ENCODE measurements at places on chromosomes 7 and 10.

DNA sequence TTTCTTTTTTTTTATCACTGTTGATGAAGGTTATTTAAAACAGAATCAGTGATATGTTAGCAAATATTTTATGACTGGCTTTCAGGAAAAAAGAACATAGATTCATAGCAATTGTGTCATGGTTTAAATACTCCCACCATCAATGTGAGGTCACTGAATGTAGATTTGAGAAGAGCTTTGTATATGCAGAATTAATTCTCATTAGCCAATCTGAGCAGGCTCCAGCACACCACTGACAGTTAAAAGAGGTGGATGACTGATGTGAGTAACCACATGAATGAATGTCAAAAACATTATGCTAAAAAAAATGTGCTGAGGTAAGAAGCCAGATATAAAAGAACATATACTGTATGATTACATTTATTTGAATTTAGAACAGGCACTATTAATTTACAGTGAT lies 174.8 kb upstream of the KAT6B start:
- no peak for DNase-seq

DNA sequence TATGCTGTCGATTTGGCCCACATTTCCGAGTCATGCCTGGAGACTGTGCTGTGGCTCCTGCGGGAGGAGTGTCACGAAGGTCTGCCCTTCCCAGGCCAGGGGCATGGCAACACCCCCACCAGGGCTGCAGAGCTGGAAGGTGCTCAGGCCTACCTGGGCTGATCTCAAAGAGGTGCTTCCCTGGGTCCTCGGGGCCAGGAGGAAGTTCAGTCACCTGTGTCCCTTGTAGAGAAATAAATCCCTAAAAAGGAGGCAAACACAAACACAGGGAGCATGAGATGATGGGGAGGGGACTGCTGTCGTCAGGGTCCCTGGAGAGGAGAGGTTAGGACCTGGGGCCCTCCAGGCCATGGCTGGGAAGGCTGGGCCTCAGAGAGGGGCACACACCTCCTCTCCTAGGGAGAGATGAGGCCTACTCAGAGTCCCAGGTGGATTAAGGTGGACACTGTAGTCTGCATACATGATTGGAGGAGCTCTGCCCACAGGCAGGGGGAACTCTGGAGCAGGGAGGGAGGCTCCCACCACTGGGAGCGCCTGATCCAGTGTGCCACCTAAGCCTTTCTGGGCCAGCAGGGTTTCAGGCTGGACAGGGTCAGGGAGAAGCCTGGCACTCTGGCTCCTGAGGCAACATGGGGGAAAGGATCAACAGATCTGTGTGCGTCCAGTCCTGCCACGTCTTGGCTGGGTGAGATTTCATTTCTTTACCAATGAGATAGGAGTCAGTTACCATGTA lies 49.4 kb downstream of the ARHGAP22 start:
- no peak for DNase-seq

GRCh38 chr7:101554584-101555268 lies 74.4 kb downstream of the MYL10 start:
- no peak for DNase-seq

GRCh38 chr10:47079204-47079580 lies 168.0 kb downstream of the PTPN20 start:
- no peak for DNase-seq

- DNase-seq, result no peak
These were observed 172.2 kb upstream of the COL1A2 start for GRCh38 chr7:94222516-94222915.

DNA sequence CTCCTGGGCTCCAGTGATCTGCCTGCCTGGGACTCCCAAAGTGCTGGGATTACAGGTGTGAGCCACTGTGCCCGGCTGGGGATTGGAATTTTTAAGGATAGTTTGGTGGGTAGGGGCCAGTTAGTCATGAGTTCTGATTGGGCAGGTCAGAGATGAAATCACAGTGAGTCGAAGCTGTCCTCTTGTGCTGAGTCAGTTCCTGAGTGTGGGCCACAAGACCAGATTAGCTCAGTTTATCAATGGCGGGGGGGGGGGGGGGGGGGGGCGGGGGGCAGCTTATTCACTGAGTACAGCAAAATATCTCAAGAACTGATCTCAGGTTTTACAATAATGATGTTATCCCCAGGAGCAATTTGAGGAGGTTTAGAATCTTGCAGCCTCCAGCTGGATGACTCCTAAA lies 11.6 kb upstream of the ERCC6 start:
- DNase-seq, result peak; percentile 44

GRCh38 chr10:107733328-107734130 lies 569.0 kb upstream of the SORCS1 start:
- DNase-seq, result no peak

DNA sequence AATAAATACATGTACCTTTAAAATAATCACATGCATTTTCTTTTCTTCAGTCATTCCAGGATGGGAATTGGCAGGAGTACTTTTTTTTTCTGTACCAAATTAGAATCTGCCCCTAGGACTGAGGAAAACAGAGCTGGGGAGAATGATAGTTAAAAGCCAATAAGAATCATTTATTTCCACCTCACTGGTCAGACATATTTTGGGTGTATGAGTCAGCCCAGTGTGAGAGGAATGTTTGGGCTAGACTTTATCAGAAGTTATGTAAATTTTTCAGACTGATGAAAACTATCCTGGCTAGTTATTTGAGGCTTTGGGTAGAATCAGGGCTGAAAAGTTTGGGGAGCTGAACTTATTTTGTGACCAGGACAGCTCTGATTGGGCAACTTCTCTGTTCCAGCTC lies 303.1 kb upstream of the NPSR1 start:
- peak; percentile 39 for DNase-seq

- DNase-seq, result no peak
These were observed 173.4 kb downstream of the SORCS1 start for GRCh38 chr10:106991091-106991490.

DNA sequence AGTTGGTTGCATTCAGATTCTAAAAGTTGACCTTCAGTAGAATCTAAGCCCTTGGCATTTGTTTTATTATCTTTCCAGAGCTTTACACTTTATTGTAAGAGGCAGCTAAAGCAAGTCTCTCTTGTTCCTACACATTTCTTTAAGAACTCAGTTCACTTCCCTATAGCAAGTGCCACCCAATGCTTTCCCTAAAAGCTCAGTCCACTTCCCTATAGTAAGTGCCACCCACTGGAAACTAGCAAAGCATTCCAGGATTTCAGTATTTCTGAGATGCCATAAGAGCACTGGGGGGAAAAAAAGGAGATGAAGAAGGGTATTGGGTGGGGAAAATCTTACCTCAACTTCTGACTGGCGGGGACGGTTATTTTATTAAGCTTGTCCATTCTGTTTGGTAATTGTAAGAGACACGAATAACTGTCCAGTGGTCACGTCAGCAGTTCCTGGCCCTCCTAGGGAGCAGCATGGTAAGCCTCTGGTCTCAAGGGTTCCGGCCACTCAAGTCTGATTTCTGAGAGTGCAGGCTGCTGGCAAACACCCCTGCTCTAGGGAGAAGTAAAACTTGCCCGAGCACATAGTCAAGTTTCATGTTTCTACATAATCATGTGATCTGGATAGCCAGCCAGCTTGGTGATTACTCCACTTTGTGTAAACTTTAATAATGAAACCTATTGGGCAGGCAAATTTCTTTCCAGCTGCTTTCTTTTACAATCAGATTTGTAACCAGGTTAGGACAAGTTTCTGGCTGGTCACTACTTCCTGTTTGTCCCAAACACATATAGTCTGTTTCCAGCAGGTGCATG lies at the start of gene BLNK:
Gene BLNK, minus strand, starts transcription at position 554 of the 800 bp plus-strand sequence. Its CDS starts 171 bp downstream, at position 383.
- peak; percentile 19 for DNase-seq

GRCh38 chr10:17989908-17990767 lies 38.4 kb downstream of the SLC39A12 start:
- DNase-seq, result peak; percentile 61

DNA sequence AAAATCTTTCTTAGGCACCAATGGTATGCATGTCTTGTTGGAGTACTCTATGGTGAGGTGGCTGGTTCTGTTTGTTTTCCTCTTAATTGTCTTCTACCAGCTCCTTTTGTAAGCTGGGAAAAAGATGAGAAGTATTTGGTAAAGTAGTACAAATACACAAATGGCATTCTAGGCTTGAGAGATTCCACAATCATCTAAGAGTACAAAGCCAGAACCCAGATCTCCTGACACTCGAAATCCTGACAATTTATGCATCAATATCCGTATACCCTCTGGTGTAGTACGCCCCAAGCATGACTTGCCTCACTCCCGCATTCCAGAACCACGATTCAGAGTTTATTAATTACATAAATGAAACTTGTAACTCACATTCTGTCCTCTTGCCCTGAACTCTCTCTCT lies 43.5 kb downstream of the CDCA7L start:
- DNase-seq, result peak; percentile 19

GRCh38 chr7:150431839-150432658 lies 18.4 kb upstream of the GIMAP8 start:
- no peak for DNase-seq

DNA sequence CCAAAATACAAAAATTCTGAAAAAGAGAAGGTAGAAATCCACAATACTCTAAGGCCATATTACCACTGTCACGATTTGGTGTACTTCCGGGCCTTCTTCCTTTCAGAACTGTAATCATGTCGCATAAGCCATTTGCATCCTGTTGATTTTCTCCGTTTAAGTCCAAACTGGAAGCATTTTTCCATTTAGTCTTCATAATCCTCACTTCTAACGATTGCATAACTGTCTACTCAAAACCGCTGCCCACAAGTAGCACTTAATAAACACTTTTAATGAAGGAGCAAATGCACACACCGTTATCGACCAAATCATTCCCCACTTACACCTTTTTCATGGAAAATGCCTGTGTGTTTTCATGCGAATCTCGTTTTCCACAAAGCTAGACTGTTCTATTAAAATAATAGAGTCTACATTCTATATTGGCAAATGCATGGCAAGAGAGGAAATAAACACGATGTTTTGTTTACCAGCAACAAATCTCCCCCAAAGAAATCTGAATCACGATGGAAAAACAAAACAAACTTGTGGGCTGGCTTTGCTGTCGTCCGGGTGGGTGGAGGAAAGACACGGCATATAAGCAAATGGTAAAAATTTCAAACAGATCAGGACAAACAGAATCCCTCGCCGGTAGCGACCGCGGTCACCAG lies 1.0 kb downstream of the ATE1 start:
- DNase-seq, result no peak

- DNase-seq, result no peak
These were observed 961.5 kb downstream of the PCDH15 start for GRCh38 chr10:53839440-53840039.

DNA sequence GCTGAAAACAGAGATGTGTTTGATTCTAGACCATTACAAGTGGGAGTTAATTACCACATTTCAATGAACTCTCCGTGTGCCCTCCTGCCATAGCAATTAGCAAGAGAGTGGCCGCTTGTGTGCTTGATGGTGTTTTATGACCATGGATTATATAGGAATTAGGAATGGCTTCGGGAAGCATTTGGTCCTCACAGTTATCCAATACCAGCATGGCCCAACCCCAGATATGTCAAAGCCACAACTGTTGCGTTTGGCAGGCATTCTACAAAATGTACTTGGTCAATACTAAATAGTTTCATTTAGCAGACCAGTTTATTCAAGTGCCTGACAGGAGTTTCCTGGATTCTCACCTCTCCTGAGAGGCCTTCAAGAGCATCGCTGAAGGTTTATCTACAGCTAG lies 509.0 kb upstream of the GALNT17 start:
- DNase-seq, result no peak

DNA sequence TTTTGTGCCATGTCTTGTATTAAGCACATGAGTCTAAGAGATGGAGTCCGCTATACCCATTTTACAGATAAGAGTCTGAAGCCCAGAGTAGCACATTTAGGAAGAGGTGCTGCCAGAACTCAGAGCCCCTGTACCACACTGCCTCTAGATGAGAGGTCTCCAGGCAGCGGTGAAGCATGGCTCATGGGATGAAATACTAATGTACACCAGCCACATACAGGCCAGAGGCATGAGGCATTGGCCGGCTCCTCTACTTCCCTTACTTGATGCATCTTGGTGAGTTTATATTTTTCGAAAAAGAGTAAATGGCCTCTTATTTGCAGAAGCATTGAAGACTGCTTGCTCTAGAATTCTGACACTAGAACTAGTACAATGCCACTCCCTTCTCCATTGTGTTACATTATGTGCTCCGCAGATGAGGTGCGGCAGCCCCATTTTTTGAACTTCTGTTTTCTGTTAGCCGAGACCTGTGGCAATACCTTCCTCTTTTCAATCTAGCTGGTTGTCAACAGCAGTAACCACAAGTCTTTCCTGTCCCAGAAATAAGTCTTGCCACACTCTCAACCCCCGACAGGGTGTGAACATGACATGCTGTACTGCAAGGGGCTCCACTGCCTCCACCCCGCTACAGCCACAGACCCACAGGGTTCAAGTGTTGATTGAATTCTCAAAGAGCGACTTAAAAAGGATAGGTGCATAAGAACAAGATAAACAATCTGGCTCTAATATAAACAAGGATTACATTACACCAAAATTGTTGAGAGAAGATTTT lies 145.3 kb downstream of the CELF2 start:
- DNase-seq, result no peak

GRCh38 chr7:112185005-112185834 lies 21.0 kb downstream of the DOCK4 start:
- DNase-seq, result no peak

DNA sequence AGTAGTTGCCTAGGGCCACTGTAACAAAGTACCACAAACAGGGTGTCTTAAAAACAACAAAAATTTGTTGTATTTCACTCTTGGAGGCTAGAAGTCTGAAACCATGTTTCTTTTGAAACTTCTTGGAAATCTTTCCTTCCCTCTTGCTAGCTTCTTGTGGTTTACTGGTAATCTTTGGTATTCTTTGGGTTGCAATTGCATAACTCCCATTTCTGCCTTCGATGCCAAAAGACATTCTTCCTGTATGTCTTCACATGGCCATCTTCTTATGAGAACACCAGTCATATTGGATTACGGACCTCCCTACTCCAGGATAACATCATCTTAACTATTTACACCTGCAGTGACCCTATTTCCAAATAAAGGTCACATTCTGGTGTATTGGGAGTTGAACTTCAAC lies 357.4 kb downstream of the PPP1R3A start:
- no peak for DNase-seq

DNA sequence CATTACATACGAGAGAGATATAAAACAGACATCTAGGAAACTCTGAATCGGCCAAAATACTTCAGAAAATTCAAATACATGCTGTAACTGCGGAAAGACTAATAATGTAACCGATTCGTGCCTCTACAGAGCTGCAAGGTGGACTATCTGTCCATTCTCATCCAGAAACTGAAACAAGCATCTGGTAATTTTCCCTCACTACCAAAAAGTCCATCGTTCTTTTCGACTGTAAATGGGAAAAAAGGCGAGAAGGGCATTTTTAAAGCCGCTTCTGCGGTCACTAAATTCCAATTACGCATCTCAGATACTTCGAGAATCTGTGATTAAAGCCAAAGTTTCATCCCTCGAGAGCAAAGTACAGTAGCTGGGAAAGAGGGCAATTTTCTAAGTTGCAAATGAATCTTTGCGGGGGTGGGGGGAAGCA lies 1.3 kb downstream of the OGA start:
- DNase-seq, result no peak
